Iris pigment epithelial cell (primary cell): ENCODE measurements at places on chromosomes 5 and 9.
A peak's percentile ranks its signal among the peaks of the same experiment; 100 is the strongest.

DNA sequence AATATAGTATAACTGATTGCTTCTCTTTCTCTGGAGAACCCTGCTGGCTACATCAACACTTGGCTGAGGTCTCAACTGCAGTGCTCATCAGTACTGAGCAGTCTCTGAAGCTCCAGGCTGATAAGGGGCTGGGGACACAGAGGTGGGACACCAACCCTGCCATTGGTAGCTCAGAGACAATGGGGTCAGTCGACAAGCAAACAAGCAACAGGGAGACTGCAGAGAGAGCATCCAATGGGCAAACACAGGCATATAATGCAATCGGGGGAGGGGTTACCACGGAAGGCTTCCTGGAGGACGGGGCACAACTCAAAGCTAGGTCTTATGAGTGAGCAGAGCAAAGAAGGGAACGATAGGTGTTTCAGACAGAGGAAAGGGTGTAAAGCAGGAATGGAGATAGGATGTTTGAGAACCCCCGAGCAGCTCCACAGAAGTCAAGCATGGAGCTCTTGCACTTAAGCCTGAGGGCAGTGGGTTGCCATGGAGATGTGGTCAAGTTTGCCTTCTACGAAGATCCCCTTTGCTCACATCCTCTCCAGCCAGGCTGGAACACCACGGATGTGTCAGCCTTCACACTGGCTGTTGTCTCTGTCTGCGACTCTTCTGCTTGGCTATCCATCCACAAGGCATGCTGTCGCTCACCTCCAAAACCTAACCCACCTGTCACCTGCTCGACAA lies 21.5 kb upstream of the AKNA start:
- peak; percentile 71 for DNase-seq

- no peak for DNase-seq
Observed at GRCh38 chr5:172509405-172509781, 55.1 kb upstream of the SH3PXD2B start.

DNA sequence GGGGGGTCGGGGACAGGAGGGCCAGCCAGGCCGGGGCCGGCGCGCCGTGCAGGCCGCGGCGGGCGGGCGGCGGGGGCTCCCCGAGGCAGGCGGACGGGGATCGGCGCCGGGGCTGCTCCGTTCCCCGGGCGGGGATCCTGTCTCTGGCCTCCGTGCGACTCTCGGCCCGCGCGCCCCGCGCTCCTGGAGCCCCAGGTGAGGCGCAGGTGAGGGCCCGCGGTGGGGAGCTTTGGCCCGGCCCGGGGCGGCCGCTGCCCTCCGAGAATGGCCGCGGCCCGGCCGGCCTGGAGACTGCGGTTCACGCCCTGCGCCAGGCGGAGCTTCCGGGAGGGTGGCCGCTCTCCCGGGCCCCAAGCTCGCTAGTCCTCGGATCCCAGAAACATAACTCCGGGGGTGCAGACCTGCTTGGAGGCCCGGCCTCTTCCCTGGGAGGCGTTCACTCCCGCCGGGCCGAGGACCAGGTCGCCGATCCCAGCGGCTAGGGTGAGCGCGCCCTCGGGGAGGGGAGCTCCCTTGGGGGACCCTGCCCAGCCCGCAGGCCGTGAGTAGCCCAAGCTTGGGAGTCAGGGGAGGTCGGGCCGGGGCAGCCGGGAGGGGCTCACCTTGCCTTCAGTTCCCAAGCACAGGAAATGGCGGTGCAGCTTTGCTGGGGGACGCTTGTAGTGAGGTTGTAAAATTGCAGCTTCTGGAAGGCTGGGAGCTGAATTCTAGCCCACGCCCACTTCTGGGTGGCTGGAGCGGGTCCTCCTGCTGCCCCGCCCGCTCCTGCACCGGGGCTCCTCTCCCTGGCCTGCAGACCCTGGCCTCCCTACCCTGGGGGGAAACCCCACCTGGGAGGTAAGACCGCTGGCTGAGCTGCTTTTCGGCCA lies 723 bp downstream of the PPP1R26 start:
- peak; percentile 37 for DNase-seq

DNA sequence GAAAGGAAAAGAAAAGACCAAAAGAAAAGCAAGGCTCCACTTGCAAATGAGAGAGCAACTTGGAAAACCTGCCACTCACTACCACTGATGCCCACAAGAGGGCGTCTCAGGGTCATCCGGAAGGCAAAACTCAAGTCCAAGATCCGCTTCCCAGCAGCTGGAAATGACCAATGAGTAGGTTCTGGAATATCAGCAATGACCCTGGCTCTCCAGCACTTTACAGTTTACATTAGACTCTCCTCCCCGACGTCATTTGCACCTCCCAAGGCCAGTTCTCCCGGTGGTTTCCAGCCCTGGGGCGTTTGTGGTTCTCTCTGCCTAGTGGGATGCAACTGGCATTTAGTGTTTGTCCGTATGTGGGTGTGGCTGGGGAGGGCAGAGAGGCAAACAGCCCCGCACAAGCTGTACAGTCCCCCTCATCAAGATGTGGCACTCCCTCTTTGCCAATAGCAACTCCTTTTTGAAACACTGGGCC lies 193.8 kb upstream of the ZNF618 start:
- peak; percentile 77 for DNase-seq

DNA sequence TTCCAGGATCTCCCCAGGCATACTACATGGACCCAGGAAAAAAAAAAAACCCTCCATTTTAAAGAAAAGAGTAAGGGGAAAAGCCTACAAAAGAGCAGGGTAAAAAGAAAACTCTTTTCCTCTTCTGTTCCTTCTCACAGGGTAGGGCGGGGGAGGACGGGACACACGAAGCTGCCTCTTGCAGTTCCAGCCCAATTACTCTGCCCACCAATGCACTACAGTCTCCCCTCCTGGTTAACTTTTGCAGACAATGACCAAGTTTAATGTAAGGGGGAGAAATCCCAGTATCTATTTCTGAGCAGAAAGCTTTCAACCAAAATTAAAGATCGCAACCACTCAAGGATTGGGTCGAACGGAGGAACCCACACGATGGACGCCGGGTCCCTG lies 1.3 kb downstream of the BRD3 start:
- peak; percentile 36 for DNase-seq

- peak; percentile 38 for DNase-seq
Observed at GRCh38 chr9:5632540-5632939, 3.6 kb downstream of the RIC1 start.

GRCh38 chr5:120252839-120253238 lies 211.3 kb upstream of the PRR16 start:
- peak; percentile 48 for DNase-seq

GRCh38 chr9:72315510-72316311 lies 49.3 kb downstream of the ZFAND5 start:
- peak; percentile 65 for DNase-seq

DNA sequence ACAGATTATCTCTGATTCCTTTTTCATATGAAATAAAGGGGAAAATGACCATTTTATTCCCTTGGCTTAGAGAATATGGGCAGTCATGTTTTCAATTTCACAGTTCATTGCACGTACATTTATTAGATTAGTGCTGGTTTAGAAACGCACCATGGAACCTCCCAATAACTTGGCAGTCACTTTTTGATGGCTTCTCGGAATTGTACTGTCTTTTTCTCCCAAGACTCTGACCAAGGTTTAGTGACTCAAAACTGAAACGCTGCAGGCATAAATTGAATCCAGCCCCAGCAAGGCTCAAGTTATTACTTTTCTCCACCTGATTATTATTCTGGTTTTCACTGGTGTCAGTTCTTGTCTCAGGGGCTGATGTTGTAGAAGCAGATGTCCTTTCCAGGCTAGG lies 55.6 kb upstream of the EGFLAM start:
- no peak for DNase-seq

DNA sequence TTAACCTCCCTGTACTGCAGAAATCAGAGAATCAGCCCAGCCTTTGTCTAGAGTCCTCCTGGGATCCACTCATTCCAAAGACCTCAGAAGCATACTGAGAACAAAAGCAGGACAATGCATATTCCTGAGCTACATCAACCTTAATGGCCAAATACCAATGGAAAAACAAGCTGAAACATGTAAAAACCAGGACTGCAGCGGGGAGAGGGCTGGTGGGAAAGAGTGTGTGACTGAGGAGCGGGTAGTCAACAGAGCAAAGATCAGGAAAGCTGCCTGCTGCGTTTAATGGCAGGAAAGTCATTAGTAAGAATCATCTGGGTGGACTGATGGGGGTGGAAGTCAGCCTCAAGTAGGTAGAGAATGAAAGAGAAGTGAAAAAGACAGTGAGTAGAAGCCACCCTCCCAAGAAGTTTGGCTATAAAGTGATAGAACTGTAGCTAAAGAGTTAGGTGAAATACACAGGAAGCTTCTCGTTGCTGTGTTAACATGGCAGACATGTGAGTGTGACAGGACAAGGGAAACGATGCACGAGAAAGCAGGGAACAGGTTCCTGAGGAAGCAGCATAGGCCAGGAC lies 88.1 kb downstream of the OTULIN start:
- DNase-seq, result no peak

DNA sequence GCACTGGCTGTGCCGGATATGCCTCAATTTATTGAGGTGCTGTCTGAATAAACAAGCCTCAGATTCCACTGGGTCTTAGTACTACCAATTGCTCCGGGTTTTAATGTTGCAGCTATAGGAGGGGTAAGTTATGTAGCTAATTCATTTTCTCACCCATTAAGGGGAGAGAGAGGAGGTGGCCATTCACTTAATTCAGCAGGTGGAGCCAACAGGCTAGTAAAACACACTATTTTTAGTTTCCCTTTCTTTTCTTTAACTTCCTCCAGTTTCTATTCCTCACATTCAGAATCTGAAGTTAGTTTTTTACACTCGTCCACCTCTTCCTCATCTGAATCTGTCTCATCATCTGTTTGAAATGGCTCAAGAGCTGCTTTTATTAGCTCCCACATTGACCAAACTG lies 105.6 kb upstream of the CDH10 start:
- DNase-seq, result no peak

GRCh38 chr9:87657893-87658292 lies 68.0 kb upstream of the CTSL start:
- no peak for DNase-seq
